Muscle of back (tissue), 13 donors: ENCODE measurements at places on chromosomes 5 and 9. TPM values are rescaled to one million over a fixed set of nuclear protein-coding genes. Genes with fewer than 3 reads are reported as not detected.

GRCh38 chr5:109038209-109038840 lies 290.6 kb downstream of the FER start:
- no peak for DNase-seq

DNA sequence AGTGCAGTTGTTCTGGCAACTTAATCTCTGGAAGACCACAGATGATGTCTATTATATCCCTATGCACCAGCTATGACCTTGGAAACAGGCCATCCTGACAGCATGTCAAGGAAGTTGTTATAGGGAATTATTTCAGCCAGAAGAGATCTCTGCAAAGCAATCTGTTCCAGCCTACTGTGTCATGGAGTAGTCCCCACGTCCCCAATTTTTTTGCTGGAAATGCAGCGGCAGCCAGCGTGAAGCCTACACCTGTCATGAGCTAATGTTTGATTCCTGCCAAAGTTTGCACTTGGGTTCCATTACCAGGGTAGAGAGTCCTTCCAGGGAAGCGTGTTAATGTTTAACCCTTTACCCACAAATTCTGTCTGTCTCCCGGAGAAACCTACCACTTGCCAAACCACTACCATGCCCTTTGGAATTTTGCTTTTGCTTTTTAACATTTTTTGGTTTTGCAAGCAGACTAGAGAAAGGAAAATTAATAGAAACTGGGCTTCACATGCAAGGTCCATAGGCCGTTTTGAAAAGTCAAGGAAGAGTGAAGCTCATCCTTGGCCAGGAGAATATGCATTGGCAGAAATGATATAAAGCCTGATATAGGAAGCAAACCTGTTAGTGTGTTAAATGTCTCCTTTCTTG lies 174.9 kb upstream of the SPRY4 start:
- DNase-seq = peak; percentile 94

Gene MCC
- polyA plus RNA-seq = 14.2 TPM

DNA sequence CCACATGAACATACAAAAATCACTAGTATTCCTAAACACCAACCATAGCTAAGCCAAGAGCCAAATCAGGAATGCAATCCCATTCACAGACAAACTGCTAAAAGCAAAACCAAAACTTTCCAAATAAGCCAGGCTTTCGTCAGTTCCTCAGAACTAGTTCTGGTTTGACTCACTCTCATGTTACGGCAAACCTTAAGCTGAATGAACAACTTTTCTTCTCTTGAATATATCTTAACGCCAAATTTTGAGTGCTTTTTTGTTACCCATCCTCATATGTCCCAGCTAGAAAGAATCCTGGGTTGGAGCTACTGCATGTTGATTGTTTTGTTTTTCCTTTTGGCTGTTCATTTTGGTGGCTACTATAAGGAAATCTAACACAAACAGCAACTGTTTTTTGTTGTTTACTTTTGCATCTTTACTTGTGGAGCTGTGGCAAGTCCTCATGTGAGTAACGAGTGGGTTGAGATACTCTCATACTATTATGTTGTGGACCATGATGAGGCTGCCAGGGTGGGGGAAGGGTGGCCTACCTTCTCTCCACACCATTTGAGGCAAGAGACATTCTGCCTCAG lies at the start of gene PDCD1LG2:
Gene PDCD1LG2 (plus strand): TSS at position 172 of the 572 bp plus-strand sequence. CDS start 12,016 bp downstream, outside the sequence.
- DNase-seq = peak; percentile 61

DNA sequence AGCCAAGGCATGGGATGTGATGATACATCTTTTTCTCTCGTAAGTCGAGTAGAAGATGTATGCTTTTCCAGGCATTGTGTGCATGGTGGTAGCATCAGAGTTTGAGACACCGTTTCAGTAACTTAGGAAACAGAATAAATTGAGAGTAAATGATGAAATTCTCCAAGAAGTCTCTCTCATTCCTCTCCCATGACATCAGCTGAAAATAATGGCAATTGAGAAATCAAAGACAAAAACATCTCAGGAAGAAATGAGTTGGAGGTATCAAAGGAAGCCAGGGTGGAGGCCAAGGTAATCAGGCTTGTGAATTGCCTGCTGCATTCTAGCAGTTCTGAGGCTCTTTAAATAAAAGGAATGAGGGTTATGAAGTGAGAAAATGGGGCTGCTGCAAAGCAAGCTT lies 53.9 kb downstream of the SGCD start:
- DNase-seq = peak; percentile 72

Gene SCGB3A1
- polyA plus RNA-seq = 1.8 TPM

- no peak for DNase-seq
These were observed 191.4 kb downstream of the MAN2A1 start for GRCh38 chr5:109880907-109881685.

- DNase-seq = no peak
These were observed 21.1 kb upstream of the ZBTB34 start for GRCh38 chr9:126839301-126839700.

- peak; percentile 11 for DNase-seq
These were observed 386.8 kb upstream of the CHD1 start for GRCh38 chr5:99315413-99316183.

DNA sequence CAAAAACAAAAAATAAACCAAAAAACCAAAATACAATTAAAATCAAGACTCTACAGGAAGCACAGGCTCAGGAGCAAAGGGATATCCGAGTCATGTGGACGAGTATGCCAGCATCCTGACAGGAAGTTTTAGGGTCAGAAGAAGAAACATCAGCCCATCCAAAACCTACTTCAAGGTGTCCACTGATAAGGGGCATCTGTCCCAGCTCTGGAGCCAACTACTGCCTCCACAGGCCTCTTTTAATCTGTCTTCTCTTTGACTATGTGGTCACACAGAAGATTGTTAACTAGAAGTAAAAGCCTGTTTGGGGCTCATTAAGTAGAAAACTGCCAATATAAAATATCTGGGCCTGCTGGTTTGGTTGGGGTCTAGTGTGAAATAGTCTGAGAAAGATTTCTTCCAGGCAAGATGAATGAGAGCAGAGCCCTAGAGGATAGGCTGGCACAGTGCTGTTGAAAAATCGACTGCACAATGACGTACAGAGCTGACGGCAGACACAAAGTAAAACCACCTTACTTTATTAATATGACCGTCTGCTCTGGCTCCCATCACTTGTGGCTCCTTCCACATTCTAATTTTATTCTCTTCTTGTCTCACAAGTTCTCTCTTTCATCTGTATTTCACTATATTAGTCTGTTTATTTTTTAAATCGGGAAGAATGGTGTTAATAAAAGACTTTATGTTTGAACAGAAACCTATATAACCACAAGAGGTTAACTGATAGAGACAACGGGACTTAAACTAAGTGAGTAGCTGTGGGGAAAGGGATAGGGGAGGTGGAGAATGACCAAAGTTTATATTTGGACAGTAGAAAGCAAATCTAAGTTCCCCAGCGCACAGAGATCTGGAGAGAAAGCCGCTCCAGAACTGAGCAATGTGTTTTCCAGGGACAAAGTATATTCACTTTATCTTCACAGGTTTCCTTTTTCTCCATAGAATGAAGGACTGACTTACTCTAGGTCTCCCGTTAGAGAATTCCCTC lies 22.9 kb upstream of the MSH3 start:
- DNase-seq = no peak

DNA sequence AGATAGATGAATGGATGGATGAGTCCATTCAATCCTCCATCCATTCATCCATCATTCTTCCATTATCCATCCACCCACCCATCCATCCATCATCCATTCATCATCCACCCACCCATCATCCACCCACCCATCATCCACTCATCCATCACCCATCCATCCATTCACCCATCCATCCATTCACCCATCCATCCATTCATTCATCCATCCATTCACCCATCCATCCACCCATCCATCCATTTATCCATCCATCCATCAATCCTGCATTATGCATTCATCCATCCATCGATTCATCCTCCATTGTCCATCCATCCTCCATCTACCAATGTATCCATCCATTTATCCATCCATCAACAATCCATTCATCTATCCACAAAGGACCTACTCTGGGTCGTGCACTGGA lies 12.8 kb upstream of the PHYKPL start:
- no peak for DNase-seq

GRCh38 chr5:143056792-143057579 lies 286.8 kb downstream of the ARHGAP26 start:
- DNase-seq = no peak

Gene DPH7
- 23.7 TPM for polyA plus RNA-seq

DNA sequence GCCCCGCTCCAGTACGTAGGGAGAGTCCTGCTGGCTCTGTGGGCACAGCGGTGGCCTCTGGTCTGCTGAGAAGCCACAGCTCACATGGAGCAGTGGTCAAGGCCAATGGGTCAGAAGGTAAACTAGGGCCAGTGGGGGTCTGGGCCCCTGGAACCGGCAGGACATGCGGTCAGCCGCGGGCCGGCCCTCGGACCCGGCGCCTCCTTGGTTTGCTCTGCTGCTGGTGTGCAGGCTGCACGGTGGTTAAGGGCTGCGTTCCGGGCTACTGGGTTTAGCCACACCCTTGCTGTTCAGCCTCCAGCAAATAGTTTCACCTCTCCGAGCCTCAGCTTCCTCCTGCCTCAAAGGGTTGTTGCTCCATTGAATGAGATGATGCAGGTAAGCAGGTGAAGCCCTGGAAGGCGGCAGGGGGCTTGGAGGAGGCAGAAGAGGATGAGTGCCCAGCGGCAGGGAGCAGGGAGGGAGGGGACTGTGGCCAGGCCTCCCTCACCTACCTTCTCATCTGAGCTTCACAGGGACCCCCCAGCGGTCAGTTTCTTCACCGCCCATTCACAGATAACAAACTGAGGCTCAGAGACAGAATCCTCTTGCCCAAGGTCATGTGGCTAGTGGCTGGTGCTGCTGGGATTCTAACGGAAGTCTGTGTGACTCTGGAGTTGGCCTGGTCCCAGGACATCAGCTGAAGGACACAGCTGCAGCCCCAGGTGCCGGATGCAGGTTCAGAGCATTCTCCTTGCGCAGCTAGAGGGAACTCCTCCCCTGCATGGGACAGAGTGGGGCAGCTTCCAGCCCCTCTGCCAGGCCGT lies 3.7 kb upstream of the COL5A1 start:
- no peak for DNase-seq

Gene RASGRF2
- 3.4 TPM for polyA plus RNA-seq

DNA sequence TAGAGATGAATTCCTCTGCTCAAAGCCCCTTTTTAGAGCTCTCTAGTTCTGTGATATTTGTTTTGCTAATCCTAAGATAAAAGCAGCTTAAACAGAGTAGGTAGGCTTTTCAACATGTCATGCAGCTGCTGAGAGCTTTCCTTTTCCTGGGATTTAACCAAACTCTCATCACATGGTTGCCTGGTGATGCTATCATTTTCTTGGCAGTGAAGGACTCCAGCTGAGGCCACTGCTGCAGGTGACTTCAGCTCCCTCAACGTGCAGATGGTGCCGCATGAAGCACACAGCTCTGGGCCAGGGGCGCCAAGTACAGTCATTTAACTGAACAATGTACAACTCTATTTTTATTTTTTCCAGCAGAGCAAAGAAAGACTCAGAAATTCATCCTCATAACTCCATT lies 42.2 kb downstream of the SECISBP2 start:
- peak; percentile 30 for DNase-seq

GRCh38 chr9:93818827-93819472 lies 136.2 kb downstream of the BARX1 start:
- DNase-seq = no peak

DNA sequence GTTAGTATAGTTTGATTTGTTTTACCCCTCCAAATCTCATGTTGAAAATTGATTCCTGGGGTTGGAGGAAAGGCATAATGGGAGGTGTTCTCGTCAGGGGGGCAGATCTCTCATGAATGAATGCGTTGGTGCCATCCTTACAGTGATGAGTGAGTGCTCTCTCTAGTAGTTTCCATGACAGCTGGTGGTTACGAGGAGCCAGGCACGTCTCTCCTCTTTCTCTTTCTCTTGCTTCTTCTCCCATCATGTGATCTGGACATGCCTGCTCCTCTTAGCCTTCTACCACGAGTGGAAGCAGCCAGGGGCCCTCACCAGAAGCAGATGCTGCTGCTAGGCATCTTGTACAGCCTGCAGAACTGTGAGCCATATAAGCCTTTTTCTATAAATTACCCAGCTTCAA lies 454.1 kb downstream of the EFNA5 start:
- DNase-seq = no peak

DNA sequence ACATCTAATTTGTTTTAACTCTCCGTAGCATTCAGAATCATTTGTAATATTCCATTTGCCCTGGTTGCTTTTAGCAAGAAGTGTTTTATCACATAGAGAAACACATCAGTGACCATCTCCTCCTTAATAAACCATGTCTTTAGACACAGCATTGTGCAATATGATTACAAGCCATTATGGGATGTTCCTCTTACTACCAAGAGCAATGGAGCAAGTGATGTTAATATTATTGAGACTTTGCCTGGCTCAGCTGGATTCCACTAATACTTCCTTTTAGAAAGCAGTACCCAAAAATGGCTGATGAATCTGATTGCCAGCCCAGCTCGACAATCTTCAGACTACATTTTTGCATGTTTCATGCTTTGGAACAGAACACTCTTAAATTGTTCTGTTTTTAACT lies 364.2 kb downstream of the OSTF1 start:
- DNase-seq = no peak

DNA sequence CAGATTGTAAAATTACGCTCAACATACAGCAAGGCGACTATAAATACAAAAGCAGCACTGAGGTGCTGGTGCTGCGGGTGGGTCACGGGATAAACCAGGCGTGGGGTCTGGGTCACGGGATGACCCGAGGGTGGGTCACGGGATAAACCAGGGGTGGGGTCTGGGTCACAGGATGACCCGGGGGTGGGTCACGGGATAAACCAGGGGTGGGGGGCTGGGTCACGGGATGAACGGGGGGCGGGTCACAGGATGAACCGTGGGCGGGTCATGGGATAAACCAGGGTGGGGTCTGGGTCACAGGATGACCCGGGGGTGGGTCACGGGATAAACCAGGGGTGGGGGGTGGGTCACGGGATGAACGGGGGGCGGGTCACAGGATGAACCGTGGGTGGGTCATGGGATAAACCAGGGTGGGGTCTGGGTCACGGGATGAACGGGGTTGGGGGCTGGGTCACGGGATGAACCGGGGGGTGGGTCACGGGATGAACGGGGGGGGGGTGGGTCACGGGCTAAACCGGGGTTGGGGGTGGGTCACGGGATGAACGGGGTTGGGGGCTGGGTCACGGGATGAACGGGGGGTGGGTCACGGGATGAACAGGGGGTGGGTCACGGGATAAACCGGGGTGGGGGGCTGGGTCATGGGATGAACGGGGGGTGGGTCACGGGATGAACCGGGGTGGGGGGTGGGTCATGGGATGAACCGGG lies 30.2 kb upstream of the SLC9A3 start:
- DNase-seq = no peak

Gene CORO2A
- 0.37 TPM for polyA plus RNA-seq
